ENCODE measurements at places on chromosomes 7 and 10. TPM values are rescaled to one million over a fixed set of nuclear protein-coding genes. Genes with fewer than 3 reads are reported as not detected.

Gene ORAI2
- total RNA-seq: 18.0 TPM

Gene CHPF2
- total RNA-seq: 23.6 TPM

Gene TRPV5
- total RNA-seq: 0.22 TPM

Gene GPR85
- total RNA-seq: 1.6 TPM
